ENCODE measurements at places on chromosomes 1 and 21.

DNA sequence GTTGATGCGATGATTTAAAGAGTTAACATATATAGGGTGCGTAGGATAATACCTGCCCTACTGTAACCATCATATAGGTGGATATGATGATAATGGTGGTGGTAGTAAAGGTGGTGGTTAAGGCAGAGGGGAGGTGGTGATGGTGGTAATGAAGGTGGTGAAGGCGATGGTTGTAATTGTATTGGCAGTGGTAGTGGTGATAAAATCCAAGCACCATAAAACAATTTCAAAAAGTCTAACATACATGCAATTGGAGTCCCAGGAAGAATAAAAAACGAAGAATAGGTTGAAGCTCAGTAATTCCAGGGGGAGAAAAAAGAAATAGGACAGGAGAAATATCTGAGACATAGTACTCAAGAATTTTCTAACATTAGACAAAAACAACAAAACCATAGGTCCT lies 27.3 kb upstream of the RAB4A start:
- DNase-seq, result no peak

DNA sequence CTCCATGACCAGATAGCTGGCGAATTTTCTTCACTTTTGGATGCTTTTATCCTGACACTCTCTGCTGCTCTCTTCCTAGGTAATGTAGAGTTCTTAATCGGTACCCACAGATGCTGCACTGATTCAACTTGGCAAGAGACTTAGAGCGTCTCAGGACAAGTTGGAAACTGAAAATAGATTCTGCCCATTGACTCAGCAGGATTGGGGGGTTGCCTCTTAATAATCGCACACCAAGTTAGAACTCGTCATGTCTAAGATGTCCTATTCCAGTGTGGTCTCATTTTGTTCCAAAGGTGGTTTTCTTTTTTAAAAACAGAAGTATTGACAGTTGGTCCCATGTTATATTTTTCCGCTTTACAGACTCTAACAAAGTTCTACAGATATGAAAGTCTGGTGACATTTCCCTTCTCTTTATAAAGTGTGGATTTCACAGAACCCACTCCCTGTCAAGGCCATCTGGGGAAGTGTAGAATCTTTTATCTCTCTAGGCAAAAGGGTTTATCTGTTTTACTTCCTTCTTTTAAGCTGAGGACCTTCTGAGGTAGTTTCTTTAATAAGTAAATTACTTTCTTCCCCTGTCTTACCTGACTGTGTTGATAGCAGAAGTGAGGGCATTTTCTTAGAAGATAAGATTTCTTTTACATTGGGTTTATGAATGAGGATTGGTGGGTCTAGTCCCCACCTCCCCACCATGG lies 12.1 kb upstream of the DIPK1A start:
- peak; percentile 72 for DNase-seq

GRCh38 chr1:170210142-170210541 lies 64.4 kb downstream of the NTMT2 start:
- DNase-seq, result no peak

- DNase-seq, result no peak
Observed at GRCh38 chr1:86841116-86841515, 72.8 kb downstream of the SELENOF start.

DNA sequence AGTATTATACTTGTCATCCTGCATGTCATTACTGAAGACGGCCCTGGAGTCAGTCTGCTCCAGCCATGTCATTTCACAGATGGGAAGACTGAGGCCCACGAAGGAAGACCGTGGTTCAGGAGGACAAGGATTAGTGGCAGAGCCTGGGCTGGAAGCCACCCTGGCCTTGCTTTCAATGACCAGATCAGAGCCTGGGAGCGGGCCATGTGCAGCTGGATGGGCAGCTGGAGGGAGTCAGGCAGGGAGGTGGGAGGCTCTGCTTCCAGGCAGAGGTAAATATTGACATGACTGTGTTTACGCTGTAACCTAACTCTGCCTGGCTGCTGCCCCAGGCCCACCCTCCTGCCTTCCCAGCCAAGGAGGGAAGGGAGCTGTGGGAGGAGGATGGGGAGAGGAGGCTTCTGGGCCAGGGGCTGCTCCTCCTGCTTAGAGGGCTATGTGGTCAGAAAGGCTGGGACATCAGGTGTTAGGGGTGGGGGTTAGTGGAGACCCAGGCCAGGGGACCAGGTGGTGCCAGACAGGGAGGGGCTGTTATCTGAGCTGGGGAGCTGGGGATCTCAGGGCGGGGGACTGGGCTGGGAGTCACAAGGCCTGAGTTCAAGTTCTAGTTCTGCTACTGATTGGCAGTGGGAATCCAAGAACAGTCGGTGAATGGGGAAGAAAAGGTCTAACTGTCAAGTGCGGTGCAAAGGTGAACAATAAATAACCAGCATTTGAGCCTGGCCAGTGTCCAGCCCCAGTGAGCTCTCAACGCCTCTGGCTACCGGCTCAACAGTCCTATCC lies 48.5 kb upstream of the ECE1 start:
- no peak for DNase-seq

GRCh38 chr21:35059742-35060141 lies 10.6 kb upstream of the RUNX1 start:
- DNase-seq, result no peak

GRCh38 chr1:90694846-90695245 lies 22.3 kb downstream of the BARHL2 start:
- no peak for DNase-seq

GRCh38 chr1:208850442-208850841 lies 606.3 kb upstream of the PLXNA2 start:
- no peak for DNase-seq

DNA sequence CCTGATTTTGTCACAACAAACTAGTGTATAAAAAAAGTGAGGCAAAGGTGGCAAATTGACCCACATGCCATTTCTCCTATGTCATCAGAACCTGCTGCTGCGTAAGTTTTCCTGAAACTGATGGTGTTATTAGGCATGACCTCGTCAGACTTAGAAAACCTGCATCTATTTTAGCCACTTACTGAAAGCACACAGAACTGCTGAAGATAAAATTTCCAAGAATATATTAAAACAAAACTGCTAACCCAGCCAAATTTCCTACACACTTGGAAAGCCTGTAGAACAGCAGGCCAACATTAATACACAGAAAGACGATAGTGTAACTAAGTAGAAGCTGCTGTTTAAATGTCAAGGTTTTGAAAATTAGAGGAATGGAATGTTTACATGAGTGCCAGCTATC lies 674.5 kb upstream of the CXADR start:
- DNase-seq, result no peak

DNA sequence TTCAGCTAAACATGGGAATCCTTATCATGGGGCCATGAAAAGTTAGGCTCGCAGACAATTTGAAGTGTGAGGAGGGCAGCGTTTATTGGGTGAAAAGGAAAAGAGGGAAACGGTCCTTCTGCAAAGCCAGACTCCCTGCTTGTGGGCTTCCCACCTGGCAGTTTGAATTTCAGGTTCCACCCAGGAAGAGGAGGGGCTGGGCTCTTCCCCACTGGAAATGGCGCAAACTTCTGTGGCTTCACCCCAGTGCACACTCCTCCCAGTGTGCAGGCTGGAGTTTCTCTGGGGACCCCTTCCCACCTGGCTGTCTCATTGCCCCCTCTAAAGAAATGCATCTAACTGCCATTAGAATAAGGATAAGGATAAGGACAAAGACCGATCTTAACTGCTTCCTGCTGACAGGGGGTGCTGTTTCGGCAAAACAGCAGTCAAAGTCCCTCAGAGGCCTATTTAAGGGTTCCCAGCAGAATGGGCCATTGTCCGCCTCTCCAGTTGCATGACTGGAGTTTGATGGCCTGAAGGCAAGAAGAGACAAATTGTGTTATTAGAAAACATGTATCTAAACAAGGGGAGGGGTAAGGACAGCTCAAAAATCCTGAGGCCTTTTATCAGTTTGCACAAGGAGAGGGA lies 20.4 kb downstream of the AIM2 start:
- DNase-seq, result peak; percentile 38

GRCh38 chr1:181335631-181336030 lies 147.7 kb upstream of the CACNA1E start:
- DNase-seq, result no peak

DNA sequence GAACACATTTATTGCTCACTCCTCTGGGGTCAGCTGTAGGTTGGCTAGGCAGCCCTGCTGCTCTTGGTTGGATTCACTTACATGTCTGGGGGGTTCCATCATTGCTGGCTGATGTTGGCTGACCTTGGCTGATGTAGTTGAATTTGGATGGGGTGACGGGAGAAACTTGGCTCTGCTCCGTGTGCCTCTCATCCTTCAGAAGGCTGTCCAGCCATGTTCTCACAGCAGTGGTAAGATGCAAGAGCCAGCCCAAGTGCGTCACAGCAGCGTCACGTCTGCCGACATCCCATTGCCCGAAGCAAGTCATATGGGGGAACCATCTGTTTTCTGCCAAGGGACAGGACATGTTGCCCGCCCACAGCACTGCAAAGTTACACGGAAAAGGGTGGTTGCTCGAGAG lies 613.5 kb downstream of the MATN1 start:
- DNase-seq, result no peak

DNA sequence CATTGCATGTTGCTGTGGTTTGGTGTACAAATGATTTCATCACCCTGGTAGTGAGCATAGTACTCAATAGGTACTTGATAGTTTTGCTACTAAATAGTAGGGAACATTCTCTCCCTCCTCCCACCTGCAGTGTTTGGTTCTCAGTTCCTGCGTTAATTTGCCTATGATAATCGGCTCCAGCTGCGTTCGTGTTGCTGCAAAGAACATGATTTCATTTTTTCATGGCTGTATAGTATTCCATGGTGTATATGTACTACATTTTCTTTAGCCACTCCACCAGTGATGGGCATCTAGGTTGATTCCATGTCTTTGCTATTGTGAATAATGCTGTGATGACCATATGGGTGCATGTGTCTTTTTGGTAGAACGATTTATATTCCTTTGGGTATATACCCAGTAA lies 903.4 kb downstream of the TTLL7 start:
- no peak for DNase-seq

GRCh38 chr1:147771226-147772125 lies 11.1 kb upstream of the GJA5 start:
- DNase-seq, result no peak

GRCh38 chr1:41484402-41485241 lies at the start of gene EDN2:
TSS of gene EDN2 (minus strand) at chr1:41484683. CDS start at chr1:41484601, 82 bp downstream.
- no peak for DNase-seq

GRCh38 chr1:47872886-47873285 lies 124.3 kb downstream of the TRABD2B start:
- DNase-seq, result no peak

GRCh38 chr1:191870490-191870889 lies 287.8 kb upstream of the RGS18 start:
- peak; percentile 53 for DNase-seq

- DNase-seq, result no peak
Observed at GRCh38 chr1:77889671-77890070, 1.2 kb downstream of the NEXN start.

GRCh38 chr1:233327651-233328141 lies at the start of gene MAP3K21:
TSS of gene MAP3K21 (plus strand) at chr1:233327724. CDS start at chr1:233328029, 305 bp downstream.
- DNase-seq, result no peak

DNA sequence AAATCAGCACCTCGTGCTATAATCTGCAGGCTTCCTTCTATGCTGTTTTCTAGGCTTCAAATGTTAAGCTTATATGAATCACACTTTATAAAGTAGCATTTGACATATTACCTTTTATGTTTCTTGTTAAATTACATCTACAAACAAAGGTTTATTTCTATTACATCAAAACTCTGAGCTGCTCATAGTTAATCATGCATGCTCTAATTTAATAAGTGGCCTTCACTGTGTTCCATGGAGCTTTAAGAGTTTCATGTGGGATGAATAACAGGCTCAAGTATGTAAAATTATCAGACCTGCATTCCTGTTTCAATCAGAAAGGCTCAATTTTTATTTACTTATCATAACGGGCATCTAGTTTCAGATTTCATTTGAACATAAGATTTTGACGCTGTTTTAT lies 13.0 kb downstream of the SLC19A2 start:
- no peak for DNase-seq

DNA sequence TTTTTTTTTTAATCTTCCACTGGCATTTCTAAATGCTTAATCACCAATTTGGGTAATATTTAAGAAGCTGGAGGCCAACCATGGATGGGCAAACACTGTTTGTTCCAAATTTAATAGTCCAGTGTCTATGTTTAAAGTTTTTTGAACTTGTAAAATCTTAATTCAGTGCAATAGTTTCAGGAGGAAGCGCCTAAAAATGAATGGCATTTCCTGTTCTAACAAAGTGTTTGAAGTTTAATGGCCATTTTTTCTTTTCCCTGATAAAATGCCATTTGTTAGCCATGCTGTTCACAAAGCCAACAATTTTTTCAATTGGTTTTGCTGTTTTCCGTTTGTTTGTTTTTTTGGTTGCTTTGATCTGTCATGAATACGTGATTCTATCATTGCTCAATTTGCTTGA lies 552.1 kb downstream of the LMO4 start:
- no peak for DNase-seq

DNA sequence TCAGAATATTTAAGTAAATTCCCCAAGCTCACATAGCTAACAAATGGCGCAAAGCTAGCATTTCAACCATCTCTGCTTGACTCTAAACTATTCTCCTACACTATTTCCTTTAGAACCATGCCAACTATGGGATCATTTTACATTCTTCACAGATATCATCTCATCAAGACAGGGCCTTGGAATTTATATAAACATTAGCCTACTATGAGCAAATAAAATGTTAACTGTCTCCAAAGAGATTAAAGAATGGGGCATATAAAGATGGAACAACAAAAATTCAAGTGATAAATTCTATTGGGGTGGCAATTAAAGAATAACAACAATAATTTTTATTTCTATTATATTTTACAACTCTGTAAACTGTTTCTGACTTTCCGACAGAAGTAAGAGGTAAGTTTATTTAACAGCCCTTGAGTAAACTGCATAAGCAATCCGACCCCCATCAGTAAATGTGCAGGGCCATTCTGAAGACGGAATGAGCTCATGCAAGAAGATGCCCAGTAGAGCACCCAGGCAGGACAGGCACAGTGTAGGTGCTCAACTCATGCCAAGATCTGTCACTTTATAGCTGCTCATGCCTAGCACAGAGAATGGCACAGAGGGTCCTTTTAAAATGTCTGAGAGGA lies 261.9 kb downstream of the VAV3 start:
- DNase-seq, result no peak

- DNase-seq, result no peak
Observed at GRCh38 chr1:205545001-205545919, 40.8 kb downstream of the CDK18 start.

- no peak for DNase-seq
Observed at GRCh38 chr1:247008406-247008799, 546 bp upstream of the ZNF695 start.

DNA sequence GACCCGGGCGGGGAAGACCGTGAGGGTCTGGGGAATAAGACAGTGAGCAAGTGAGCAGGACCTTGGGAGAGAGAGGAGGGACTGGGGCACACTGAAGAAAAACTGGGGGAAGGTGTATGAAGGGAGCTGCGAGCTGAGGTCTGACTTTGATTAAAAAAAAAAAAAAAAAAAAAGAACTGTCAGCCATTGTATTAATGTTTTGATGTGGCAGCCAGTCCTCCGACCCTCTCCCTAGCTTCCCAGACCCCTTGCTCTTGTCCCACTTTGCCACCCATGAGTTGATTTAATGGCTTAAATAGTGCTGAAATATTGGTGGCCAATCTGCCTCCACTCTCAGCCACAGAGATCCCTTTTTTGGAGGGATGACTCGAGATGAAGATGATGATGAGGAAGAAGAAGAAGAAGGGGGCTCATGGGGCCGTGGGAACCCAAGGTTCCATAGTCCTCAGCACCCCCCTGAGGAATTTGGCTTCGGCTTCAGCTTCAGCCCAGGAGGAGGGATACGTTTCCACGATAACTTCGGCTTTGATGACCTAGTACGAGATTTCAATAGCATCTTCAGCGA lies 652 bp downstream of the HAX1 start:
- no peak for DNase-seq

- no peak for DNase-seq
Observed at GRCh38 chr1:101945884-101946283, 50.8 kb downstream of the OLFM3 start.
